ENCODE measurements at places on chromosomes 2 and 18.
A peak's percentile ranks its signal among the peaks of the same experiment; 100 is the strongest.

DNA sequence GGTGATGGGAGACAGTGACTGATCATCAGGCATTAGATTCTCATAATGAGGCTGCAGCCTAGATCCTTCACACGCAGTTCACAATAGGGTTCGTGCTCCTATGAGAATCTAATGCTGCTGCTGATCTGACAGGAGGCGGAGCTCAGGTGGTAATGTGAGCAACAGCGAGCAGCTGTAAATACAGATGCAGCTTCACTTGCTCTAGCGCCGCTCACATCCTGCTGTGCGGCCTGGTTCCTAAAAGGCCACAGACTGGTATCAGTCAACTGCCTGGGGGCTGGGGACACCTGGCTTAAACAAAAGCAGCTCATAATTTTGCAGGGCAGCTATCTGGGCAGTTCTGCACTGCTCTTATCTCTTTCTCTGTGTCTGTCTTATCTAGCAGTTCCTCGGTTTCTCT is 20.4 kb upstream of the CD226 start:
- DNase-seq, result no peak

DNA sequence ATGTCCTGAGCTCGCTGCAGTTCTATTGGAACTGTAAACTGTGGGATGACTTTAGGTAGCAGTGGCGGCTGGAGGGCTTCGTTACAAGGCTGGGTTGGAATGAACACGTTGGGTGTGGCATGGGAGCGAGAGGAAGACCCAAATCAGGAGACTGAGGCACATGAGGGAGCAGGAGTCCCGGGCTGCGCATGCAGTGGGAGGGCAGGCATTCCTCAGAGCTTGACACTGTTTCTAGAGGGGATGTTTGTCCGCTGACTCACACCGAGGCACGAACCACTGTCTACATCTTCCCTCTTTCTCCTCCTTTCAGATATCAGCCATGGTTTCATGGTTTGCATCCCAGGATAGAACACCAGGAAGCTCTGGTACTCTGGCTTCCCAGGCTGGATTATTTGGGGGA is 40.6 kb upstream of the LAMA1 start:
- no peak for DNase-seq

DNA sequence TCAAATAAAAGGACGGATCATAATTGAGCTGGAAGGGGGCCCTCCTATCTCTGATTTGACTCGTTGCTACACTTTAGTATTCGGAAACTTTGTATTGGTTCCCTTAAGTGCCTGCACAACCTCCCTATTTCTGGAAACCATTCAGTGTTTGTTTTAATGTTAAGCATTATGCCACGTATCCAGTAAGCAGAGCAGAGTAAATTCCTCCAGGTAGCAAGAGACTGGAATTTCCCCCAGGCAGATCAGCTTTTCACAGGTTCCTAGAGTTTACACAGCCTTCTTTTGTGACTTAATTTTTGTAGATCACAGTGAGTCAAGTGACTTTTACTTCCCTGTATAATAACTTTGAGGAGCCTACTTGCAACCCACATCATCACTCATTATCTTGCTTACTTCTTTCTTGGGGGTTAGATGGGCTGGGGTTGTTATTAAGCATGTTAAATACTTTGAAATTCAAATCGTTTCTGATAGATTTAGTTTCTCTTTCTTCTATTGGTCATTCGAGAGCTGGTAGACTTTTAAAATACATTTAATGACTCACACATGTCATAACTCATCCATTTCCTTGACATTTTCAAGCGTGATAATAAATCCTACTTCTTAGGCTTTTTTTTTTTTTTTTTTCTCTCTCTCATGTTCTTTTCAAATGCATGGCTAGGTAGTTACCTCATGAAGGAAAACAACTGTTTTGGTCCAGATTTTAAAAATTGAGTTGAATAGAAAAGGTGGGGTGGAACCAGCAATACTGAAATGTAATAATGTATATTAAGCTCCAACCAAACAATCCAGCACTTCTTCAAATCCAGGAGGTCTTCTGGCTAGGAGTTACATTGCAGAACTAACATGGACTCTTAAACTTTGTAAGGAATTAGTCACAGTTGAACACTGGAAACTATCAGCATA is 219.3 kb downstream of the NEDD4L start:
- DNase-seq, result no peak

GRCh38 chr2:64934530-64934929 is 54.7 kb upstream of the SLC1A4 start:
- no peak for DNase-seq

GRCh38 chr18:54860941-54861340 is 32.7 kb downstream of the RAB27B start:
- DNase-seq, result no peak

GRCh38 chr2:4256351-4256750 is 553.0 kb downstream of the DCDC2C start:
- DNase-seq, result no peak

DNA sequence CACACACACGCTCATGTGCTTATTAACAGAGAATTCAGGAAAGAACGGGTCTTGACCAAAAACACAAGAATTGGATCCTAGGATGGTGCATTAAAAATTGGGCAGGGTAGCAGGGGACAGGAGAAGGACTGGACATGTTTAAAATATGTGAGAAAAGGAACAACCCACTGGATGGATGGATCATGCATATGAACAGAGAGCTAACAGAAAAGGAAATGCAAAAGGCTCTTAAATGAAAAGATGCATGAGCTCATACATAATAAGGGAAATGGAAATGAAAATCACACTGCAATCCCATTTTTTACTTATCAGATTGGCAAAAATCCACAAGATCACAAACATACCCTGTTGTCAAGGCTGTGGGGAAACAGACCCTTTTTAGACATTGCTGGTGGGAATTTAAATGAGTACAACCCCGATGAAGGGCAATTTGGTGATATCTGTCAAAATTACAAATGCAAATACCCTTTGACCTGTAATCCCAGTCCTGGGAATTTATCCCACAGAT is 440.6 kb upstream of the SLC14A2 start:
- no peak for DNase-seq

DNA sequence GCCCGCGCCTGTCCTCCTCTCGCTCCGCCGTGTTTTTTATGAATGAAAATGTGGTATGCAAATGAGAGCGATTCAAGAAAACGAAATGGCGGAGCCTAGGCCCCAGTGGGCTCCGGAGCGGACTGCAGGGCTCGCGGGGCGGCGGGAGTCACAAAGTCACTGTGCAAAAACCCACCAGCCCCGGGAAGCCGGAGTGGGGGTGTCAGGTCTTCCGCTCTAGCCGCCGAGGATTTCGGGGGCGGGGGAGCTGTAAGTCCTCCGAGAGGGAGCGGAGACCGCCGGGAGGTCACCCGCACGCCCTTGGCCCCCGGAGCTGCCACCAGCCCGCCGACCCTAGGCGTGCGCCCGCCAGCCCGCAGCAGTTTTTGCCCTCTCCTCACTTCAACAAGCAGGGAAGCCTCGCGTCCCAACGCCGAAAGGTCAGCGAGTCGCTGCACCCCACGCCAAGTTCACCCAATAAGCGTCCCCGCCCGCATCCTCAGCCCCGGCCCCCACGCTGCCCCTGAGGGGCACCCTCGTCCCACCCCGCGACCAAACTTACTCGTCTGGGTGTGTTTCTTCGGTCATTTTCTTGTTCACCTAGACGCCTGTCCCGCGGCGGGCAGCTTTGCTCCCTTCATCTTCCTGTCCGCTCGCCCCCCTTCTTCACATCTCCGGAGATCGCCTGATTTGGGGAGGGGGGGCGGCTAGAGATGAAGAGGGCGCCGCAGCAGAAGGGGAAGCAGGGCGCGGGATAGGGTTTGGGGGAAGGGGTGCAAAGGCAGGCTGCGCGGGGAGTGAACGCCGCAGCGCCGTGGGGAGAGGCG is 775 bp downstream of the SPRED2 start:
- no peak for DNase-seq

DNA sequence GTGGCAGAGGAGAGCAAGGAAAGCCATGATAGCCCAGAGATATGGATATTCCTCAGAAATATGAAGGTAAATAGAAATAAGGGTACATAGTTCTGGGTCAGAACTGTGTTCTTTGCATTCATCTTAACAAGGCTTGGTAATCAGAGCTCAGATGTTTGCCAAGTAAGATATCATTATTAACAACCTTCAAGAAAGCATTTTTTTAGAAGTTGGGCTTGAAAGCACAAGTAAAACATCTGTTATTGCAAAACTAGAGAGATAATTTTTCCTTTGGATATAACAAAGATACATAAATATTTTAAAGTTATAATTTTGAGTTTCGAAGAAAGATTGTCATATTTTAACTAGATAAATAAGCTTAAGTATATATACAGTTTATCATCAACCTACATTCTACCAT is 171.4 kb downstream of the ZNF804A start:
- no peak for DNase-seq

DNA sequence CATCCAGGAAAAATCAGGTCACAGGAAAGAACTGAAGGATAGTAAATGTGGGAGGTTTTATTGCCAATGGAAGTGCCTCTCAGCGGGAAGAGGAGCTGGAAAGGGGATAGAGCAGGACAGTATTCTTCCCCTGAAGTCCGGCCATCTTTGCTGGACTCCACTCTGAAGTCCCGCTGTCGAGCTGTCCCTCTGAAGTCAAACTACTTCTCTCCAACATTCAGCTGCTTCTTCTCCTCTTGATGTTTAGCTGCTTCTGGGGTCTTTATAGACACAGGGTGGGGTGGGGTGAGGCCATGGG is 23.5 kb upstream of the SLC39A10 start:
- no peak for DNase-seq

DNA sequence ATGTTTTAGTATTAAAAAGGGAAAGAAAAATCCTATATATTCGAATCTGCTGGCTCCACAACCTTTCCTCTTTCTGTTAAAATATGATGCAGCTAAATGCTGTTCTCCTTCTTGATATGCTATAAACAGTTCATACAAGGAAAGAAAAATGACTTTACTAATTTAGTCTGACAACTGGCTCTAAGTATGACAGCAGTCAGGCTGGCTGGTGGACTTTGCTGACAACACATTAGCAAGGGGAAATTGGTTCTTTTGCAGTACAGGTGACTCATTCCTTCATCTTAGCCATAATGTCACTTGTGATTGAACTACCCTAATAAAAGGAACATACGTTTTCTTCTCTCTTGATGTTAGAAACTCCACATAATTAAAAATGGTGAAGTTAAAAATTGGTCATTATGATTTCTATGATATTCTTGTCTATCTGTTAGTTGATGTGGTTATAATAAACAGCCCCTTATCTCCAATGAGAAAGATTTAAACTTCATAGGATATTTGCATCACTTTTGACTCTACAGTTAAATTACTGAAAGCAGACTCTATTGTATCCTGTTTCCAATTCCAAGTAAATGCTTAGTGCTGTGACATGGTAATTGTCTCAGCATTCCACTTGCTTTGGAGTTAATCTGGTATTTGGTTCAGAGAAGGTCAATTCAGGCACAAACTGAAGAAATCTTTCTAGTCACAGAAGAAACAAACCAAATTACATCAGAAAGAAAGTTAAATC is 315.3 kb upstream of the GULP1 start:
- no peak for DNase-seq

- no peak for DNase-seq
Measured at GRCh38 chr18:45456090-45457021, 158.9 kb upstream of the SLC14A2 start.

- no peak for DNase-seq
Measured at GRCh38 chr2:71388214-71388613, 56.6 kb downstream of the ZNF638 start.

GRCh38 chr2:176159663-176160250 is 2.6 kb downstream of the HOXD3 start:
- DNase-seq, result no peak

GRCh38 chr2:66252109-66252508 is 182.8 kb upstream of the MEIS1 start:
- DNase-seq, result no peak

- DNase-seq, result no peak
Measured at GRCh38 chr2:229920011-229920641, 1.7 kb downstream of the TRIP12 start.

GRCh38 chr2:231765496-231765929 is 15.6 kb downstream of the PDE6D start:
- DNase-seq, result no peak

- no peak for DNase-seq
Measured at GRCh38 chr2:109467701-109468100, 146.1 kb downstream of the SEPTIN10 start.

DNA sequence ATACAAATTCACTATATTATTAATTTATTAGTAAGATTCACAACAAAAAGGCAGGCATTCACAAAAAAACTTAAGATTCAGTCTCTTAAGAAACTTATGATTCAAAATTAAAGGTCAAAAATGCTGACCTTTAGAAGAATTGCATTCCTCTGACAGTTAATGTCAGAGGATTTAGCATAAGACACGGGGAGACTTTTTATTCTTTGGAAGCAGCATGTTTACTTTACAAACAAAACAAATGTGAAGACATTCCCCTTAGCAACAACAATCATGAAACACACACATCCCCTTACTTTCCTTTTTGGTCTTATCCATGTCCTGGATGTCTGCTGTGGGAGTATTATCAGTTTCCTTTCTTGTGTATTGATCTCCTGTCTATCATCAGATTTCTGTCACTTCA is 117.1 kb downstream of the RAD51AP2 start:
- DNase-seq, result no peak

- DNase-seq, result no peak
Measured at GRCh38 chr2:190659553-190659952, 10.7 kb downstream of the NAB1 start.

- no peak for DNase-seq
Measured at GRCh38 chr18:32383050-32383819, 87.4 kb downstream of the GAREM1 start.

DNA sequence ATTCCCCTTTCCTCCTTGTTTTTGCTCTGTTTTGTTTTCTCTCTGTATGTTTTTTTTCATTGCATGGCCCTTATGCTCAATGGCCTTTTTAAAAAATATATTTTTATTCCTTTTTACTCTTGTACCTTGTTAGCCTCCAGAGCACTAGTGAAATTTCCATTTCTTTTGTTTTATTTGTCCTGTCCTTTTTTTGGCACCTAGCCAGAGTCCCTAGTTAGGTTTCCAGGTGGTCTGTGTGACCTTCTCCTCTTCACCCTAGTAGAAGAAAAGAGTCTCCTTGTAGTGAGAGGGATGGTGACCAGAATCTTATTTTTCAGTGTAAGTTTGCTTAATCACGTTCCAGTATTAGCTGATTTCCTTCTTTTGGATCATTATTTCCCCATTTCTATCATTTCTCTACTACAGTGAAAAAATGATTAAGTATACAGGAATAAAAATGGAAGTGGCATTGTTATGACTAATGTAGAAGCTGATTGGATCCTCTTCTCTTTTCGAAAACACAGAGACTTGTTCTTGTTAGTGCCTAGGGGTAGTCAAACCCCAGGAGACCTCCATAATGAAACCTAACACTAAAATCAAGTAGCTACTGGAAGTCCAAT is 65.9 kb downstream of the NBEAL1 start:
- DNase-seq, result no peak

DNA sequence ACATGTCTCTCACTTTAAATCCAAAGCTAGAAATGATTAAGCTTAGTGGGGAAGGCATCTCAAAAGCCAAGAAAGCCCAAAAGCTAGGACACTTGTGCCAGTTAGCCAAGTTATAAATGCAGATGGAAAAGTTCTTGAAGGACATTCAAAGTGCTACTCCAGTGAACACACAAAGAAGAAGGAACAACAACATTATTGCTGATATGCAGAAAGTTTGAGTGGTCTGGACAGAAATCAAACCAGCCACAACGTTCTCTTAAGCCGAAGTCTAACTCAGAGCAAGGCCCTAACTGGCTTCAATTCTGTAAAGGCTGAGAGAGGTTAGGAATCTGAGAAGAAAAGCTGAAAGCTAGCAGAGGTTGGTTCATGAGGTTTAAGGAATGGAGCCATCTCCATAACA is 49.0 kb downstream of the PPP4R1 start:
- DNase-seq, result no peak

GRCh38 chr18:35174093-35174731 is 66.6 kb upstream of the ZNF397 start:
- DNase-seq, result peak; percentile 73

GRCh38 chr2:237488901-237489860 is 2.1 kb downstream of the MLPH start:
- no peak for DNase-seq
